ENCODE measurements at places on chromosomes 11 and 22.

GRCh38 chr11:99739464-99740089 is 718.8 kb downstream of the CNTN5 start:
- DNase-seq, result no peak

DNA sequence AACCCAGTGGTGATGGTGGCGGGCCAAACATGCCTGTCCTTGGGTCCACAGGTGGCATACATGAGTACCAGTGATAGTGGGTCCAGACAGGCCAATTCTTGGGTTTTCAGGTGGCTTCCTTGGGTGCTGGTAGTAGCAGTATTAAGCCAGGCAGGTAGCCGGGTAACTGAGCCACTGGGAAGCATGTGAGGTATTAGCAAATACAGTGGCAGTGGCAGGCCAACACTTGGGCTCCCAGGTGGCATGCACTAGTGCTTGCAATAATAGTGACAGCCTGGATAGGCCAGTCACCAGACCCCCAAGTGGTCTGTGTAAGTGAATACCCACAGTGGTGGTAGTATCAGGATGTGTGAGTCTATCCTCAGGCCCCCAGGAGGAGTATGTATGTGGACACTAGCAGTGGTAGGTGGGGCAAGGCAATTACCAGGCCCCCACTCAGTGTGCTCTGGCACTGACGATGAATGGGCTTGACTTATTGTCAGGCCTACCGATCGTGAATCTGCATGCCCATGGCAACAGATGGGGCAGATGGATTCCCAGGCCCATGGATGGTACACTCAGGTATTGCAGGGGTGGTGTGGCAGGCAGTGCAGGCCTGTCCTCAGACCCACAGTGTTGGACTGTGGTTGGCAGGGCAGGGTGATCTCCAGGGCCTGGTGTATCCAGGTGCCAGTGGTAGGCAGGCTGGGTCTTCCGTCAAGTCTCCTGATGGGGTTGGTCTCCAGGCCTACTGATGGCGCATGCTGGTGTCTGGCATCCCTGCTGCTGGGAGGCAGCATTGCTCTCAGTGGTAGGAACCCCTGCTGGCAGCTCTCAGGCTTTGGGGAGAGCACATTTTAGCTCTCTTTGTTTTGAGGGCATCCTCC is 840.7 kb downstream of the FAM181B start:
- no peak for DNase-seq

GRCh38 chr11:59187587-59187986 is 15.7 kb downstream of the DTX4 start:
- DNase-seq, result no peak

- DNase-seq, result no peak
Measured at GRCh38 chr11:101862391-101863233, 52.2 kb upstream of the CEP126 start.

DNA sequence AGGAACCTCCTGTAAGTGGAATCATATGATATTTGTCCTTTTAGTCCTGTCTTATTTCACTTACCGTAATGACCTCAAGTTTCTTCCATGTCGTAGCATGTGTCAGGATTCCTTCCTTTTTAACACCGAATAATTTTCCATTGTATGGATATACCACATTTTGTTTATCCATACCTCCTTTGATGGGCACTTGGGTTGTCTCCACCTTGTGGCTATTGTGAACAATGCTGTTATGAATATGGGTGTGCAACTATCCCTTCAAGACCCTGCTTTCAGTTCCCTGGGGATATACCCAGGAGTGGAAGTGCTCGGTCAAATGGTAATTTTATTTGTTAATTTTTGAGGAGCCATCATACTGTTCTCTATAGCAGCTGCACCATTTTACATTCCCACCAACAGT is 244.9 kb upstream of the BLID start:
- DNase-seq, result no peak

DNA sequence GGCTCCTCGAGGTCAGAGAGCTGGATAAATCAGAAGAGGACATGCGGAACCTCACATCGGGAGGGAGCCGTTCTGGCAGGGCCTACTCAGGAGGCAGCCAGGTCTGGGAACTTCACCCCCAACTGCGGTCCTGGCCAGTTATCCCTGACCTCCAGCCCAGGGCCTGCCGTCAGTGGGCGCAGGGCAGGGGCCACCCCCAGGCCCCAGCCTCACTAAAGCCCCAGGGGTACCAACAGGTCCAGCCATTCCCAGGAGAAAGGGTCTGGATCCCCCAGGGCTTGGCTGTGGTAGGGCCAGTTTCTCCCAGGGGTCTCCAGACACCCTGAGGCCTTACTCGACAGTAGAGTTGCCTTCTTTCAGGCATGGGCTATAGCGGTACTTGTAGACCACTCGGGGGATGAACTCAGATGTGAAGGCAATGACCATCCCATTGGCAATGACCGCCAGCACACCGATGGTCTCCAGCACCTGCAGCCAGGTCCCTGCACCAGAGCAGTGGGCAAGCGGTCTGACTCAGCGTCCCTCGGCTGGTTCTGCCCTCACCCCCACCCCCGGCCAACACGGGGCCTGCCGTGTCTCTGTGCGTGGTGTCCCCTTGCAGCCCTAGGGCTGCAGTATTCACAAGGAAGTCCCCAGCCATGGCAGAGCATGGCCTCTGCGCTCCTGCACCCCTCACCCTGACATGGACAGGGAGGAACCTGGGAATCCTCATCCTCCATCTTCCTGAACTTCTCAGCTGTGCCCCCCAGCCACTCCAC is 4.6 kb upstream of the SIGIRR start:
- DNase-seq, result no peak

- DNase-seq, result no peak
Measured at GRCh38 chr11:63802637-63803414, 10.4 kb upstream of the SPINDOC start.

- no peak for DNase-seq
Measured at GRCh38 chr11:108027057-108027456, 18.4 kb downstream of the CUL5 start.

DNA sequence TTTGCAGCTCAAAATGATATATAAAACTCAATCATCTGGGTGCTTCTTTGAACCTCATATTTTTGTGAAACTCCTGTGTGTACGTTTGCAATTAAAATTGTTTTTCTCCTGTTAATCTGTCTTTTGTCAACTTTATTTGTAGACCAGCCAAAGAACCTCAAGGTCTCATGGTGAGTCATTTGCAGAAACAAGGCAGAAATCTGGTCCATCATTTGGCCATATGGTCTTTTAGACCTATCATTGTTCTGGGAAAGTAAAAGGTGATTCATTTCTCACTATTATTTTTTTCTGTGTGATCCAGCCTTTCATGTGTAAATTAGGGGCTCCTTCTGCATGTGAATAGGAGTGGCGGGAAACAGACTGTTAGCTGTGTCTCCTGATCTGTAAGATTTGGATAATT is 399.1 kb upstream of the DDI1 start:
- no peak for DNase-seq

- DNase-seq, result no peak
Measured at GRCh38 chr11:103644676-103645075, 391.8 kb upstream of the DDI1 start.

GRCh38 chr11:7448201-7448600 is 37.1 kb upstream of the OLFML1 start:
- no peak for DNase-seq

DNA sequence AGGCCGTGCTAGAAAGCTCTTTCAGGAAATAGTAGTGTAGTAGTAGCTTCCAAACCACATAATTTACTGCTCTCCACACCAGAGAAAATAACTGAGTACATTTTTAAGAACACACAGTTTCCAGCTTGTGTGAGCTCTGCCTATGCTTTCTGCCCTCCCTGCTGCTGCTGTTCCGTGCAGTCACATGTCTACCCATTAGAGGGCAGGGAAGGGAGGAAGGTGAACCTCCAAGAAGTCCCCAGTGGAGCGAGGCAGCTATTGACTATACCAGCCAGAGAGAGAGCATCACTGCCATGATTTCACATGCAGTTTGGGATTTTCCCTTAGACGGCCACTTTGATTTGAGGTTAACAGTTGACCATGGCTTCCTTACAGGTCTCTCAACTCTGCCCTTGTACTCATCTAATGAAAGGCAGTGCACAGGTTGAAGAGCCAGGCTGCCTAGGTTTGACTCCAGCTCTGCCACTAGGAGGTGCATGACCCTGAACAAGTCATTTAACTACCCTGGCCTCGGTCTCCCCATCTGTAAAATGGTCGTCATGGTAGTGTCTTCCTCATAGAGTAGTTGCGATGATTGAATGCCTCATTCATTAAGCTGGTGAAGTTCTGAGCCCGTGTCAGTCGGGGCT is 19.7 kb upstream of the CTTN start:
- DNase-seq, result no peak

GRCh38 chr11:74464746-74465145 is 2.6 kb downstream of the KCNE3 start:
- no peak for DNase-seq

DNA sequence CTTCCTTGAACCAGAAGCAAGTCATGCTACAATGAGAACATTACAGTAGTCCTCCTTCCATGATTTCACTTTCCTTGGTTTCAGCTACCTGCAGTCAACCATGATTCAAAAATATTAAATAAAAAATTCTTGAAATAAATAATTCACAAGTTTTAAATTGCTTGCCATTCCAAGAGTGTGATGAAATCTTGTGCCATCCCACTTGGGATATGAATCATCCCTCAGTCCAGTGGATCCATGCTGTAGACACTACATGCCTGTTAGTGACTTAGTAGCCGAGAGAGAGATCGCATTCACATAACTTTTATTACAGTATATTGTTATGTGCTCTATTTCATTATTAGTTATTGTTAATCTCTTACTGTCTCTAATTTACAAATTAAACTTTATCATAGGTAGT is 6.0 kb downstream of the HOATZ start:
- DNase-seq, result no peak

GRCh38 chr11:58573451-58574104 is 2.1 kb downstream of the LPXN start:
- peak; percentile 57 for DNase-seq

DNA sequence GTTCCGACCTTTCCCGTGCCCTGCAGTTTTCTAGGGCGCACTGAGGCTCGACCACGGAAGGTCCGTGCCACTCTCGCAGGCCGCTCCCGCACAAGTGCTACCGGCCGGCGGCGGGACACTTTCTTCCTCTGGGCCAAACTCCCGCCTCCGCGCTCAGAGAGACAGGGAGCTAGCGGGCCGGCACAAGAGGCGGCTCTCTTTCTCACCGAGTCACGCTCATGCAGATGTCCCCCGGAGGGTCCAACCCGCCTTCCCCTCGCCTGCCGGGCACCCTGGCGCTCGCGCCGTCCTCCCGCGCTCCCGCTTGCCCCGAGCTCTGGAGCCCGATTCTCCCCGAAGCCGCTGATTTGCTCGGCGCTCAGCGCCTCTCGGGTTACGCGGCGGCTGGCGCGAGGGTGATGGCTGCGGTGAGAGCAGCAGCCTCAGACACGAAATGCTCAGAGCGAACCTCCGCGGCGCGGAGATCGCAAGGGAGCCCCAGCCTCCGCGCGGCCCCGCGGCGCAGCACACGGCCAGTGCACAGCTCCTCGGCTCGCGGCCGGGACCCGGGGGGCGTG is 1.0 kb downstream of the LMO1 start:
- DNase-seq, result no peak

DNA sequence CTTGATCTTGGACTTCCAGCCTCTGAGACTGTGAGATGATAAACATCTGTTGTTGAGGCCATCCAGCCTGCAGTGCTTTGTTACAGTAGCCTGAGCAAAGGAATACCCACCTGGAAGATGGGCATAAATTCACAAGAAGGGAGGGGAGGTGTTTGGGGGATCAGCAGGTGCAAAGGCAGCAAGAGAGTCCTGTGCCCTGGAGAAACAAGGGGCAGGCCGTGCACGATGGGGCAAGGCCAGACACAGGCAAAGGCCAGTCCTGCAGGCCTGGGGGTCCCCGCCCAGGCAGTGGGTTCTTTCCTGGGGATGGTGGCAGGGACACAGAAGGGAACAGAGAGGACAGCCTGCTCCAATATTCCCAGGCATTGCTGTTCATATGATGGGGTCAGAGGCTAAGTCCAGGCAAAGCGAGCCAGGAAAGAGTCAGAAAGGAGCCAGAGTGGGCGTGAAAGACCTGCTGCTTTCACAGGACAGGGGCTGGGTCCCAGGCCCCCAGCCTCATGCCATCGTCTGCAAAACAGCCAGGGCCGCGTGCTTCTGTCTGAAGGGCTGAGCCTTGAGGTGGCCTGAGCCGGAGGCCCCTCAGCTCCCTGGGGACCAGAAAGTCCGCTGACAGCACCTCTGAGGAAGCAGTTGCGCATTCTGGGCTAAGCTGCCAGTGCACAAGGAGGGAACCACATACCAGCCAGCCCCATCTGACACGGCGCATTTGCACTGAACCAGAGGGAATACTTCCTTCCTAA is 48.8 kb downstream of the MYEOV start:
- DNase-seq, result no peak

GRCh38 chr22:36052505-36052941 is 23.9 kb upstream of the RBFOX2 start:
- no peak for DNase-seq

DNA sequence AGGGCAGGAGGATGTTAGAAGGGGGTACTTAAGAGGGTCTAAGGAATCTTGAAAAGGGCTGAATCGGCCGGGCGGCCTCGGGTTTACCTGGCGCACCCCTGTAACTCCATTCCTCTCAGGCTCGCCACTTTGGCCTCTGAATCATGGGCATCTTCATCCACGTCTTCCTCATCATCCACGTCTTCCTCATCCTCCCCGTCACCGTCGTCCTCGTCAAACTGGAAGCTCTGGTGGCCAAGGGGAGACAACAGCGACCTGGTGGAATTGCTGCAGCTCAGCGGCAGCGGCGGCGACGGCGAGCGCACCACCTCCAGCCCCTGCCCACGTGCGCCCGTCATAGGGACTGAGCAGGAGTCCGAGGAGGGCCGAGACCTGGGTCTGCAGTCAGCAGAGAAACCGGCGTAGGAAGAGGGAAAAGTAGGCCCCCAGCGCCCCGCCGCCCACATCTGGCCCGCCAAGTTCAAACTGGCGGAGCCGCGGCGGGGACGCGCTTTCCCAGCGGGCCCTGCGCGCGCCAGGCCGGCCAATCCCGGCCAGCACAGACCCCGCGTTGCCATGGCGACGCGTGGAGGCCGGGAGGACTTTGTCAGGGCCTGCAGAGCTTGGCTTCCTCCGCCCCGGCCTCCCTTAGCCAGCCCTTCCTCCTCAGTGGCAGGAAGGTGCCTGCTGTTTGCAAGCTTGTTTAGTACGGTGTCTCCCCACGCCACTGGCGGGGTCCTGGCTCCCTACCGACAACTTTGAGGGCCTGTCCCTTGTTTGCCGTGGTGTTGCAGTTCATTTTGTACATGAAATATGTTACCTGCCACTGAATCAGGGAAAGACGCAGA is at the start of gene CCDC34:
TSS of gene CCDC34 (minus strand) at position 467 of the 827 bp plus-strand sequence. CDS start at position 446, 21 bp downstream.
- DNase-seq, result peak; percentile 79

DNA sequence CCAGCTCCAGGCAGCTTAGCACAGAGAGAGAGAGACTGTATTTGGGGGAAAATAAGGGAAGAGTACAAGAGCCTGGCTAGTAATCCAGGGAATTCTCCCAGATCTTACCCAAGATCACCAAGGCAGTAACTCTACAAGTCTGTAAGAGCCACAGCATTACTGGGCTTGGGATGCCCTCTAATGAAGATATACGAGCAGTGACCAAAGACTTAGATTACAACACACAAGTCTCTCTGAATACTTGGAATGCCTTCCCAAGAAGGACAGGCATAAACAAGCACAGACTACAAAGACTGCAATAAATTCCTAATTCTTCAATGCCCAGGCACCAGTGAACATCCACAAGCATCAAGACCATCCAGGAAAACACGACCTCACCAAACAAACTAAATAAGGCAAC is 17.7 kb downstream of the DNAJC24 start:
- DNase-seq, result no peak

Measured in T-helper 22 cell (primary cell).